Fibroblast of upper back skin (primary cell): ENCODE measurements at places on chromosomes 3 and 15.
A peak's percentile ranks its signal among the peaks of the same experiment; 100 is the strongest.

DNA sequence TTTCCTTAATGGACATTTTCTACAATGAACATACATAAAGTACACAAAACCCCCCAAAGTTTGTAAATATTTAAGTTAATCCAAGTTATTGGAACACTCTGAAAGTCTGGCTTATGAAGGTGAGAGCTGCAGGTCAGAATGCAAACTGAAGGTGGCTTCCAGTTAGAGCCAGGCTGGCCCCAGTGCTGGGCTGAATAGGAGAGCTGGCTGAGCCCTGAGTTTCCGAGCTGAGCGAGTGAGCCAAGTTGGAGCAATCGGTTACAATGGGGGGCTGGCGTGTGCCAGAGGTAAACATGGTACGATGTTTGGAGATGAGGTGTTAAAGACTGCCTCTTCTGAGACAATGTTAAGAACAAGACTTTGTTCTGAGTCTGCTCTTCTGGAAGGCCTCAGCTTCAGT, 230.8 kb upstream of the MCTP2 start:
- DNase-seq, result peak; percentile 29

- peak; percentile 74 for DNase-seq
Measured at GRCh38 chr15:68586274-68586961, 7.6 kb downstream of the CORO2B start.

DNA sequence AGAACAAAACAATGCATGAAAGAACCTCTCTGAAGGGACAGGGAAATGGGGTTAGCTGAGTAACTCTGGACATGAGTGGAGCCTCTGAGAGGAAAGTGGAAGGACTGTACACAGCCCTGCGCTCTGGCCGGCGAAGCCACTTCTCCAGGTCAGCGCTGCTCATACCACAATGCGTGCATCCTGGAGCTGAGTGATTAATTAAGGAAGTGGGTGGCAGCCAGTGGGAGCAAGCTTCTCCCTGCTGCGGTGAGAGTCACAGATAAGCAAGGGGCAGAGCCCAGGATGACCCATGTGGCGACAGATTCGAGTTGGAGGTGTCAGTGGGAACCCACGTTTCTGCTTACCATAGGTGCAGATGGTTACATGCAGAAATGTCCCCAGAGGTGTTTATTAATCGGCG, 48.0 kb downstream of the KLF15 start:
- DNase-seq, result no peak

- DNase-seq, result no peak
Measured at GRCh38 chr3:48558493-48559134, 2.0 kb upstream of the PFKFB4 start.

- peak; percentile 85 for DNase-seq
Measured at GRCh38 chr3:15325228-15325627, 7.2 kb downstream of the SH3BP5 start.

DNA sequence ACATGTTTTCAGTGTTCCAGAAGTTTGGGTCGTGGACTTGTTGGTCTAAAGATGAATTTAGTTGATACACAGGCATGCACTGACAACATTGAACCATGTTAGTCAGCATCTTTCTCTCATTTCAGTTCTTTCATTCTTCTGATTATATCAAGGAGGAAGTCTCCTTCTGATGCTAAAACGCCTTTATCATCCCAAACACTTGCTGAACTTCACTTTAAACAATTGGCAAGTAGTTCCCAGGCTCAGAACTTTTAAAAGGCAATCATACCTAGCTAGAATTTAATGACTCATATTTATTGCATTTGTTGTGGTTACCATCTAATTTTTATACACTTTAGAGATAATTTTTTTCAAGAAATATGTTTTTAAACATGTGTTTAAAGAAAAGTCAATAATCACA, 15.9 kb downstream of the LMCD1 start:
- no peak for DNase-seq

DNA sequence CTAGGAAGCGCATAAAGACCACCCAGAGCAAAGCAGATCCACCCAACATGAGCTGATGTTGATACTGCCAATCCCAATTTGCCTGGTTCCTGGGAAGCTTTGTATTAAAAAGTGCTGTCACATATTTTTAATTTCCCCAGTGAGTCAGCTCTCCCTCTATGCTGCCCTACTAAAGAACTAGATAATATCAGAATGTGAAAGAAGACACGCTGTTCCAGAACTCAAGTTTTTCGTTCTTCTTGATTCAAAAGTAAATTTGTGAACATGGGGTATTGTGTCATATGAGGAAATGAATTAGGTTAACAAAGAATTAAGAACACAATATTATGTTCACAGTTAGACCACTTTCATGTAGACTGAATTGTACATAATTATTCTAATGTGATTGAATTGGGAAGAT, 734.2 kb upstream of the ALCAM start:
- DNase-seq, result no peak

DNA sequence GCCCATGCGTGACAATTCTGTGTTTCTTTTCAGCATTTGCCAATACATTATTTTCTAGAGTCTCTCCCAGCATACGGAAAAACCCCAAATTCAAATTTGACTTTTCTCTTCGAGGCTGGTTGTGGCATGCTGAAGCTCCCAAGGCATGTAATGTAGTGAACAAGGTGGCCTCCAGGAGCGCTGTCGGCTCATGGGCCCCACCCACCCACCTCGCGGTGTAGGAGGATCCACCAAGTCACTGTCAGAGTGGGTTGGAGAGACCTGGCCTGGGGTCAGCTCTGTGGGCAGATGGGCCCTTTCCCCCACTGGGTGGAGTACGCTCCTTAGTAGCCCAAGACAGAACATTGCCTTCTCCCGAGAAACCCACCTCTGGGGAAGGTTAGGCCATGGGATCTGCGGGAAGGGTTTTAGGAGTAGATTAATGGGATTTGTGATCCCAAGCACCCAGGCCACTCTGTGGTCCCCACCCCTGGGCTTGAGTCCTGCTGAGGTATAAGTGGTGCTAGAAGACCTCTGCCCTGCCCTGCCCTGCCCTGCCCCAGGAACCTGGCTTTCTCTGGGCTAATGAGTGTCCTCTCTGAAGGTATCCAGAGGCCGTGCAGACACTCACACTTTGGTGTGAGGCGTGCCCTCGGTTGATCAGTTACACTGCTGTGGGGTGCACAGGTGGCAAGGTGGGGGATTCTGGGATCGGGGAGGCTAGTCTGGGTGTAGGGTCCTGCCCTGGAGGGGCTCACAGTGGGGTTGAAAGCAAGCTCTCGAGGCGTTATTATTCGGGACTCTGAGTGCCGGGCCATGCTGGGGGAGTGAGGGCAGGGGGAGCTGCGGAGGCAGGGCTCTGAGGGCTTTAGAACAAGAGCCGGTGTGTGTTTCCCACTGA, 97.9 kb downstream of the APBA2 start:
- no peak for DNase-seq

GRCh38 chr3:64863226-64864212, 175.7 kb upstream of the ADAMTS9 start:
- DNase-seq, result no peak

GRCh38 chr3:43388175-43388574, 101.8 kb downstream of the SNRK start:
- no peak for DNase-seq

GRCh38 chr3:183895296-183895695, 10.6 kb upstream of the PARL start:
- peak; percentile 62 for DNase-seq

DNA sequence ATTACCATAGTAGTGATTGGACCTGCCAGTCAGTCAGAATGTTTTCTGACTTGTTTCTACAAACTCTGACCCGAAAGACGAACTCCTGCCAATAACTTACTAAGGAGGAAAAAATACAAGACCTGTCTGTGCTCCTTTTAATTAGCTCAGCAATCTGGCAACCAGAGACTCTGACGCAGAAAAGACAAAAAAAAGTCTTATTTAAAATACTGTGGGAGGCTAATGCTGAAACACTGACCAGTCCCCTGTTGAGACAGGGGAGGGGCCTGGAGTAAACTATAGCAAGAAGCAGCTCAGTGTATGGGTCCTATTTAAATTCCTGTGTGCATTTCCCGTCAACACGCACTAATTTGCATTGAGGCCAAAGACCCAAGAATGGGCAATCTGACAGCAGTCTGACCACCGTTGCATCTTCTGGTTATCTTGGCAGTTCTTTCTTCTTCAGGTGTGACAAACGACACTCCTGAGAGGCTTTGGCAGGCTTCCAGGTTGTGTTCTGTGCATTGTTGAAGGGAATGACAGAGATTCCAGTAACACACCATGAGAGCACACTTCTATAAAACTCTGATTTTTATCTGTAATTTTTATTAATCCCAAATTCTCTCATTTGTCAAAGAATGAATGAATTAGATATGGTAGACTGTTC, 1114.3 kb downstream of the IGSF11 start:
- no peak for DNase-seq

GRCh38 chr3:111668888-111669488, 73.8 kb upstream of the ZBED2 start:
- peak; percentile 76 for DNase-seq

- peak; percentile 77 for DNase-seq
Measured at GRCh38 chr3:120506828-120507774, 56.3 kb upstream of the FSTL1 start.

GRCh38 chr3:147906285-147906684, 497.1 kb downstream of the ZIC1 start:
- no peak for DNase-seq

DNA sequence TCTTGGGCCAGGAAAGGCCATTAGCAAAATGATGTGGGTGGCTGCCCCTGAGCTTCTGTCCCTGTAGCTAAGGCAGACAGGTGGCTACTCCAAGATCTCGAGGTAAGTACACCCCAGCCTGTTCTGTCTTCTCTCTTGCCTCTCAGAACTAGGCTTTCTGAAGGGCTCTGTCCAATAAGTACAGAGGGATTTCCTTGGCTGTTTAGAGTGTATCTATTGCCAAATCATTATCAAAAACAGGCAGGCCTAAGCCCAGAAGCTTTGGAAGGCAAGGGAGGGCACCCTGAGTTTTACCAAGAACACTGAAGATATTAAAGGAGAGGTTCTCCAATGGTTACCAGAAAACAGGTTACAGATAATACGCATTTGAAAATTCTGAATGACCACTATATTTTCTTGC, 156.6 kb downstream of the MYRIP start:
- DNase-seq, result no peak

DNA sequence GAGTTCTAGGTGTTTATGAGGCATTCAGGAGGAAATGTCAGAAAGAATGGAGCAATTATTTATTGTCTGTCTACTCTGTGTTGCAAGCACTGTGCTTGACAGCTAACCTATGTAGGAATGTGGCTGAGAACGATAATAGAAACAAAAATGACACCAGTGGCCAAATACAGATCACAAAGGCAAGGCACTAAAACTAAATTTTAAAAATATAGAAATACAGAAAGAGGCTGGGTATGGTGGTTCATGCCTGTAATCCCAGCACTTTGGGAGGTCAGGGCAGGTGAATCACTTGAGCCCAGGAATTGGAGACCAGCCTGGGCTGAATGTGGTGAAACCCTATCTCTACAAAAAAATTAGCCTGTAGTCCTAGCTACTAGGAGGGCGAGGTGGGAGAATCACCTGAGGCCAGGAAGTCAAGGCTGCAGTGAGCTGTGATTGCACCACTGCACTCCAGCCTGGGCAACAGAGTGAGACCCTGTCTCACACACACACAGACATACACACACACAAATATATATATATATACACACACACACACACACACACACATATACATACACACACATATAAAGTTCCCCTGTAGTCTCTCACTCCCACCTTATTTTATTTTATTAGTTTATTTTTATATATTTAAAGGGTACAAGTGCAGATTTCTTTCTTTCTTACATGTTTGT, 6.0 kb downstream of the PRKCI start:
- peak; percentile 31 for DNase-seq

DNA sequence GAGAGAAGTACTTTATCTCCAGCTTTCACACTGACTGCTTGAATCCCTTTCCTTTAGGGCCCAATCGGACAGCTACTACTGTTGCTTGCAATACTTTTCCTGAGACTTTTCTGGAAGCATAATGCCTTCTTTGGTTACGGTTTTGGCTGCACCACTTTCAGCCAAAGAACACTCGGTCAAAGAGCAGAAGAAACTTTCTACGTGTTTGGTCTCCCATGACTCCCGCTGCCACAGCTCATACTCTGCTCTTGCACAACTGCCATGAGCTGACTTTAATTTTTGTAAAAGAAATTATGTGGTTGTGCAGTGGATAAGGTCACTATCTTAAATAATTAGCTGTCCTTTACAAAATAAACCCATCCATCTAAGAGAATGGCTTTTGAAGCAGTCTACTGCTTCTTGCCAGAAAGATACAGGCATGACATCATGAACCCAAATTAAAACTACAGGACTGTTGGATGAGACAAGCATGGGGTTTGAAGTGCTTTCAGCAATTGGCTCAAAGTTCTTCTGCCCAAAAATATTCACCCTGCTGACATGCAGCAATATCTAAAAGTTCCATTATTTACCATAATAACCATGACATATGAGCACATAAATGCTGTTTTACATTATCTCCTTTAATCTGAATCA, 42.0 kb downstream of the PROS1 start:
- no peak for DNase-seq

GRCh38 chr3:182058488-182058887, 346.8 kb downstream of the SOX2 start:
- DNase-seq, result no peak

- no peak for DNase-seq
Measured at GRCh38 chr15:88246081-88246480, 10.5 kb downstream of the NTRK3 start.

DNA sequence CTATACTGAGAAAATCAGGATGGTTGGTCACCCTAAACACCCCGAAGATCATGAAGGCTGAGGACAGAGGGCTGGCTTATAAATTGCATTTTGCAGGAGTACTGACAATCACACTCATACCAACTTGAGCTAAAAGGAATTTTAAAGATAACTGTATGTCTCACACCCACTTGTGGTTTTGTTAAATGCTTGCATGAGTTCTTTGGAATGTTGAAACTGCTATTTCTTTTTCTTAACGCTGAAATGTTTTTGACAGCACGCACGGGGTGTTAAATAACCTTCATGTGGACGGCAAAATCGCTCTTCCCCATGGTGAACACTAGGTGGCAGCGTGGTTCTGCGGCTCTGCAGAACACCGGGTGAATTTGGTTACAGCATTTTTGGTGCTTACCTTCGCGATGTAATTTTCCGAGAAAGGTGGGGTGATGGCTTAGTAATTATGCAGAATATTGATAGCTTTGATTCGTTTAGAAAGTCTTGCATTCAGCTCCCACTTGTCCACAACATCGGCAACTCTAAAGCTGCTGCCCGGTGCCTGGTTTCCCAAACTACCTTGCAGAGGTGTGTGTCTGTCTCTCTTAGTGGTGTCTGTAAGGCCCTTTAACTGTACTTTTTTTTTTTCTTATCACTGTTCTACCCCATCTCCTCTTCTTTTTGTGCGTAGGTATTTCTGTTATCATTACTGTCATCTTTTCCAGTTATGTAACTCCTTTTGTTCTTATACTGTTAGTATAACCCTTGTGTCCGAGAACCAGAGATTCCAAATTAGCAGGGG, 51.7 kb downstream of the ARNT2 start:
- peak; percentile 96 for DNase-seq

DNA sequence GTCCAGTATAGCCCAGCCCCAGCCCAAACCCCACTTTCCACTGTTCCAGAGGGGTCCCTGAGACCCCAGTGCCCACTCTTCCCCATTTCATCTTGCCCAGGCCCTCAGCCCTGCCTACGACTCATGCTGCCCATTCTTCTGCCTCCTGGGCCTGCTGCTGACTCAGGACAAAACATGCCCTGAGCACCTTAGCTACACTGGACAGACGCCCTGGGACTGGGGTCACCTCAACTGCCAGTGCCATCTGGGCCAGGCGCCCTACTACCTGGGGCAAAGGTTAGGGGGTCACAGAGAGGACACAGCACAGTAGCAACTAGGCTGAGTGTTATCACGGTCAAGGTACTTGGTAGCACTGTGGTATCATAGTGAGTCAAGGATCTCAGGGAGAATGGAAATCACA, 2.6 kb upstream of the LAMB2 start:
- DNase-seq, result no peak
